ENCODE measurements at places on chromosomes 16 and 17.

DNA sequence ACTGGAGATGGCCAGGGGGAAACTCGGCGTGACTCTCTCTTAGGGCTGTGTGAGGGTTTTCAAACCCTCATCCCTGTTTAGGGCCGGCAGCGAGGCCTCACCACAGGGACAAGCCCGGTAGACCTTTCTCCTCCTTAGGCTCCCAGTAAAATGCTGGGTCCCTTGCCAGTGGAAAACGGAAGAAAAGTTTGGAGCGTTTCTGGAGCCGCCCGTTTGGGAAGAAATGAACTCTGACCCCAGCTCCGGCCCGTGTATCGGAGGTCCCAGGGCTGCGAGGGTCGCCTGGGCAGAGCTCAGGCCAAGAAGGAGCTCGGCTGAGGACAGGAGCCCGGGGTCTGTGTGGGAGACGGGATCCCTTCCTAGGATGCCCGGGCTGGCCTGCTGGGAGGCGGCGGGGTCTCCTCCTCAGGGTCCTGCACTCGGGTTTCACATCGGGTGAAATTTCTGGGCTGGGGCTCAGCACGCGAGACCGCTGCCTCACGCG, 23.2 kb downstream of the ZNF213 start:
- no peak for DNase-seq

GRCh38 chr16:56113223-56113622, 78.1 kb upstream of the GNAO1 start:
- DNase-seq = no peak

DNA sequence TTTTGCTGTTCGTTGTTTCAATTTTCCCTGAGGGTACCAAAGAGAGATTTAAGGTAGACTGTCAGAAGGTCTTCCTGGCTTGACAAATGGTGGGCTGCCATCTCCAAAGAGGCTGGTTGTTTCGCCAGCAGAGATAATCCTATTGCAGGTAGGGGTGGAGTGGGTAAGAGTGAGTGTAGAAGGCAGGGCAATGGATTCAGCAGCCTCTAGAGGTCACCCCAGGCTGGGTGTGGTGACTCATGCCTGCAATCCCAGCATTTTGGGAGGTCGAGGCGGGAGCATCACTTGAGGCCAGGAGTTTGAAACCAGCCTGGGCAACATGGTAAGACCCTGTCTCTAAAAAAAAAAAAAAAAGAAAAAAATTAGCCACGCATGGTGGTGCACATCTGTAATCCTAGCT, 34.6 kb downstream of the DCAKD start:
- no peak for DNase-seq

DNA sequence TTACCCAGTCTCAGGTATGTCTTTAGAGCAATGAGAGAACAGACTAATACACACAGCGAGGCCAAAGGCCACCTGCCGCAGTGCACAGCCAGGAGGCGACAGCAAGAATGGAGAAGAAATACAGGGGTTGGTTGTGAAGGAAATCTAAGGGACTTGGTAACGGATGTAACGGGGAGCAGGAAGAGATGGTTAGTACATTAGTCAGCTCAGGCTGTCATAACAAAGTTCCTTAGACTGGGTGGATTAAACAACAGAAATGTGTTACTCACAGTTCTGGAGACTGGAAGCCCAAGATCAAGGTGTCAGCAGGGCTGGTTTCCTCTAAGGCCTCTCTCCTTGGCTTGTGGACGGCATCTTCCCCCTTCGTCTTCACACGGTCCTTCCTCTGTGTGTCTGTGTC, 47.1 kb downstream of the TVP23C start:
- DNase-seq = no peak

GRCh38 chr17:29959658-29960337, 18.4 kb downstream of the EFCAB5 start:
- no peak for DNase-seq

GRCh38 chr16:11029948-11030347, 85.6 kb downstream of the CLEC16A start:
- DNase-seq = no peak

GRCh38 chr16:87325423-87325858, 8.2 kb upstream of the C16orf95 start:
- no peak for DNase-seq

GRCh38 chr16:8869212-8869987, 594 bp upstream of the CARHSP1 start:
- no peak for DNase-seq

GRCh38 chr16:29983420-29984136, 9.9 kb downstream of the TAOK2 start:
- DNase-seq = no peak

GRCh38 chr16:20349615-20350014, 2.9 kb downstream of the UMOD start:
- DNase-seq = no peak

GRCh38 chr16:87556941-87557459, 45.3 kb upstream of the JPH3 start:
- peak; percentile 57 for DNase-seq

GRCh38 chr16:74975591-74975990, 9.3 kb downstream of the WDR59 start:
- DNase-seq = no peak

GRCh38 chr16:80924372-80924978, 82.2 kb downstream of the CMC2 start:
- DNase-seq = no peak

DNA sequence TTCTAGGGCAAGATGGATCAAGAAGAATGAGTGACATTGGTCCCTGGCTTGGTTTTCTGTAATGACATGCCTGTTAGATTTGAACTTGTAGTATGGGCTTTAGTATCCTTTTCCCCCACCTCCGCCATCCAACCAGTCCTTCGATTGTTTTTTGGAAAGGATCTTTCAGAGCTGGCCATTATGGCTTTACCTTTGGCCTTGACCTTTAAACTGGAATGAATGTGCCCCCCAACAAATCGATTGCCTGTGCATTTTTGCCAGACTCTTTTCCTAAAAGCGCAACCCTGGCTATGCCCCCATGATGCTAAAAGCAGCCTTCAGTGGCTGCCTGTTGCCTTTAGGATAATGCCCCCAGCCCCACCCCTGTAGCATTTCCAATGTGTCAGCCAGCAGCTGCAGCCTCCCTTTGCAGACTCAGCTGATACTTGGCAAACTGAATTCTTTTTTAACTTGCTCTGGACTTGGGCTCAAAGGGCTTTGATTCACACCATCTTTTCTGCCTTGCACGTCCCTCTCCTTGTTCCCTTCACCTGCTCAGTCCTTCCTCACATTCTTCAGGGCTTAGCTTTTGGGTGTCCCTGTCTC, 4.0 kb downstream of the GPRC5C start:
- no peak for DNase-seq

DNA sequence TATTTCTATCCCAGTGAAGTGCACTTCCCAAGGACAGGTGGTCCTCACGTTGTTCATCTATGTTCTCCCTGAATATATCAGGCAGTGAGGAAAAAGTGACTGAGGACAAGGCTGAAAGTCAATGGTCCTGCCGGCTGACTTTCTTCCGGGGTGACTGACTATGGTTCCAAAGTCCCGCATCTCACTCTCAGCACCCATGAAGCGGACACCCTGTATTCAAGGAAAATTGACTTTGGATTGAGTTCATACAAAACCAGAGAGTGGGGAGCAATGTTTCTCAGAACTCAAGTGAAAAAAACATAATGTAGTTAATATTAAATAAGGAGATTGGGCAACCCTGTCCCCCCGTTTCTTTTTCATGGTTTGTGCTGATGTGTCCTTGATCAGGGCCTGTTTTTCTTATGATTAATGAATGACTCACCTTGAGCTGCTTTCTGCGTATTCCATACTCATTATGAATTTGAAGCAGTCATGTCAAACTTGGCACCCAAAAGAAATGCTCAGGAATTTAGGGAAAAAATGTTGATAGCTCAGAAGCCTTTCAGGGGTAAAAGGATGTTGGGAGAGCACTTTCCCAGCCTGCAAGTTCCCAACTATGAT, 184.0 kb downstream of the CYLD start:
- no peak for DNase-seq

DNA sequence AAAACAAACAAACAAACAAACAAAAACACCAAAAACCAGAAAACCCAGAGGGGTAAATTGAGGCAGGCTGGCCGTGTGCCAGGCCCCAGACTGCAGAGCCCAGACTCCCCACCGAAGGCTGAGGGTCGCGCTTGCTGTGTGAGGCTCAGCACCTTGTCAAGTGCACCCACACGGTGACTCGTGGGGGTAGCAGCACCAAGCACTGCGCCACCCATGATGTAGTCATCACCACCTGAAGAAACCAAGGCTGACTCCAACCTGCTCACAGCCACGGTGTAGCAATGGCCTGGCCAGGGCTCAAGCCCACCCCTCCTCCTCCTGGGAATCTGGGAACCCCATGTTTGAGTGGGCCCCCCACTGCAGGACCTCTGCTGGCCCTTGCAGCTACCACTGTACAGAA, 11.9 kb downstream of the MCRIP1 start:
- no peak for DNase-seq

DNA sequence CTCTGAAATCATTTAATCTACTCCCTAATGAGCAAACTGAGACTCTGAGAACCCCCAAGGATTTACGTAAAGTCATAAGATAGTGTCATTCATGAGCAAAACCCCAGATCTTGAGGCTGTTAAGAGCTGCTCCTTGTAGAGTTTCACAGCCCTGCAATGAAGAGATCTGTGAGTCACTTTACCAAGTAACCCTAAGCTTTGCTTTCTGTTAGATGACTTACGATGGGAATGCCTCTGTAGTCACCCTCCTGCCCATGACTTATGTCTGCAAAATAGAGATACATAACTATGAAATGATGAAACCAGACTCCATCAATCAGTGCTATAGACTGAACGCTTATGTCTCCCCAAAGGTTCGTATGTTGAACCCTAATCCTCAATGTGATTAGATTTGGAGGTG, 117.7 kb downstream of the HS3ST3A1 start:
- DNase-seq = no peak

- no peak for DNase-seq
Measured at GRCh38 chr17:28331891-28332420, 3.3 kb downstream of the IFT20 start.

DNA sequence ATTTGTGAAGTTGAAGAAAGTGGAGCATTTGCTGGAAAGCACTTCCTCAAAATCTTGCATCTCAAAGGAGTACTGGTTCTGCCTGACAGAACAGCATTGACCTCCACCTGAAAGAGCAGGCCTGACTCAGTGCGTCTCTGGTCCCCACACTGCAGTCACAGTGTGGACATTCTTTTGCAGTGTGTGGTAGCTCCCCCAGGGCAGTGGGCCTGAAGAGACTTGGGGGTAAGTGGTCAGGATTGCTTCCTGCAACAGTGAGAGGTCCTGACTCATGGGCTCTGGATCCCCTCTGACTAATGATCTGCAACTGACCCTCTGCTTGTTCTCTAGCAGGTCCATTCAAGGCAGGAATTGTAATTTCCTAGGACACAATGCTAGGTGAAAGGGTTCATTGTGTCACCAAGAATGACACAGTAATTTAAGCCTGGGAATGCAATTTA, 204.9 kb upstream of the KCNJ16 start:
- no peak for DNase-seq

GRCh38 chr17:40072040-40072734, 9.4 kb downstream of the THRA start:
- peak; percentile 34 for DNase-seq

DNA sequence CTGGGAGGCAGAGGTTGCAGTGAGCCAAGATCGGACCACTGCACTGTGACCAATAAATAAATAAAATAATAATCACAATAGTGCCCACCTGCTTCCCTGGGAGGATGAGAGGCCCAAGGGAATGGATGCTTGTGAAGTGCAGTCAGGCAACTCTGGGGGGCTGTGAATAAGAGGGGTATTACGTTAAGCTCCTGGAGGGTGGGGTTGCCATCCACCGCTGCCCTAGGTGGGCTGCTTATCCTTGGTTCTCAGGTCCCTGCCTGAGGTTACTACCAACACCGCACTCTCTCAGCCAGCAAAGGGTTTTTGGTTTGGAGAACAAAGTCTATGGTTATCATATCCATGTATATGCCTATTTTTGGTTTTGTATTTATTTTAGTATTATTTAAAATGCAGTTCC, 48.6 kb upstream of the CBFA2T3 start:
- DNase-seq = no peak

DNA sequence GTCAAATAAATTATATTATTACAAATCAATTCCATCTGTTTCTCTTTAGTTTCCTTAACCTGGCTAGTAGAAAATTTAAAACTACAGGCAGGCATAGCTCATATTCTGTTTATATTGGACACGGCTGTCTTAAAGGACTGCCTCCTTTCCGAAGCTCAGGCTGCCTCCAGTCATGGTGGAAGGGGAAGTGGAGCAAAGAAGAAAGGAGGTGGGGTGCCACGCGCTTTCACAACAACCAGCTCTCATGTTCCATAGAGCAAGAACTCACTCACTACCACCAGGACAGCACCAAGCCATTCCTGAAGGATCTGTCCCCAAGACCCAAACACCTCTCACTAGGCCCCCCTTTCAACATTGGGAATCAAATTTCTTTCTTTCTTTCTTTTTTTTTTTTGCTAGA, 149.3 kb upstream of the KCNJ18 start:
- DNase-seq = no peak

DNA sequence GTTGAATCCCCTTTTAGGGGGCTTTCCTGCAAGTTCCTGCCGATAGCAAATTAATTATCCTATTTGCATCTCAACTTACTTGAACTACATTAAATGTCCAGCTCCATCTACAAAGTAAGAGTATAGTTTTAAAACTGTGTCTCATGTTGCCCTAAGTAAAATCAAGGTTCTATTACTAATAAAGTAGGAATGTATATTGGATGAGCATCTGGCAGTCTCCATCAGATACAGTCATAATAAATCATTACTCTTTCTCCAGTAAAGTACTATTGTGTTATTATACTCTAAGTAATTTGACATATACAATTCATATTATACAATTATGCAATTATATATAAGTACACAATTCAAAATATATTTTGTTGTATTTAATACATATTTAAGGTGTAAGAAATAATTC, 249.3 kb downstream of the CEP112 start:
- DNase-seq = no peak

GRCh38 chr17:50487213-50488096, 8.8 kb downstream of the RSAD1 start:
- no peak for DNase-seq

GRCh38 chr17:29251184-29251583, 4.5 kb downstream of the CRYBA1 start:
- no peak for DNase-seq

DNA sequence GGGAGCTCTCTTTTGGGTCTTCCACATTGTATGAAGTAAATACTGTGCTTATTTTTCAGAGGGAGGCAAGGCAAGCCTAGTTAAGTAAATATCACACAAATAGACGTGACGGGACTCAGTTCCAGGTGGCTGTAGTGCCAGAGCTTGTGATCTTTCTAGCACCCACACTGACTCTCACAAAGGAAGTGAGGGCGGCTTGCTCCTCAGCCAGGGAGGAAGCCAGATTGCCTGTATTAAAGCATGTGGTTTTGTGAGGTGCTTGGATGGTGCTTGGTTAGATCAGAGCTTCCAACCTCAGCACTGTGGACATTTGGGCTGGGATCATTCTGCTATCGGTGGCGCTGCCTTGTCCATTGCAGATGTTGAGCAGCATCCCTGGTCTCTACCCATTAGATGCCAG, 80.1 kb downstream of the VAT1L start:
- DNase-seq = no peak

GRCh38 chr17:76147211-76148014, 6.4 kb upstream of the FOXJ1 start:
- no peak for DNase-seq
